ENCODE measurements at places on chromosomes 4 and X. TPM values are rescaled to one million over a fixed set of nuclear protein-coding genes. Genes with fewer than 3 reads are reported as not detected.

DNA sequence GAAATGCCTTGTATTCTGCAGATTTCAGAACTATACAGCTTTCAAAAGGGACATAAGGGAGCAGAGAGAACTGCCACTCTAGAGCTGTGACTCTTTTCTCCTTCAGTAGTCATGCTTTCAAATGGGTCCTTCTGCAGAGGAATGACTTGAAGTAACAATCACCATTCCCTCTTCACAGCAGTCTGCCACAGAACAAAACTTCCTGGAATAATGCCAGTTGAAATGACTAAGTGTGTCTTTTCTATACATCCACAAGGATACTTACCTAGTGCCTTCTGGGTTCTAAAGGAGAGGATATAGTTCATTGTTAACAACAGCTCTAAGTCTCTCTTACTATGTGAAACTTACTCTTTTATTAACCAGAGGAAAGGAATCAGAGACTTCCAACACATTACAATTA lies 515.4 kb upstream of the ATOH1 start:
- no peak overlapping the region for H3K27ac ChIP-seq
- H3K36me3 ChIP-seq: no peaks in the 10 kb centered on the region
- no peaks in the 10 kb centered on the region for H3K4me1 ChIP-seq
- H3K4me3 ChIP-seq: no peak overlapping the region
- no peak for DNase-seq

LEF1 gene
- total RNA-seq: 0.28 TPM

LRRC66 gene
- total RNA-seq: 0.16 TPM

DNA sequence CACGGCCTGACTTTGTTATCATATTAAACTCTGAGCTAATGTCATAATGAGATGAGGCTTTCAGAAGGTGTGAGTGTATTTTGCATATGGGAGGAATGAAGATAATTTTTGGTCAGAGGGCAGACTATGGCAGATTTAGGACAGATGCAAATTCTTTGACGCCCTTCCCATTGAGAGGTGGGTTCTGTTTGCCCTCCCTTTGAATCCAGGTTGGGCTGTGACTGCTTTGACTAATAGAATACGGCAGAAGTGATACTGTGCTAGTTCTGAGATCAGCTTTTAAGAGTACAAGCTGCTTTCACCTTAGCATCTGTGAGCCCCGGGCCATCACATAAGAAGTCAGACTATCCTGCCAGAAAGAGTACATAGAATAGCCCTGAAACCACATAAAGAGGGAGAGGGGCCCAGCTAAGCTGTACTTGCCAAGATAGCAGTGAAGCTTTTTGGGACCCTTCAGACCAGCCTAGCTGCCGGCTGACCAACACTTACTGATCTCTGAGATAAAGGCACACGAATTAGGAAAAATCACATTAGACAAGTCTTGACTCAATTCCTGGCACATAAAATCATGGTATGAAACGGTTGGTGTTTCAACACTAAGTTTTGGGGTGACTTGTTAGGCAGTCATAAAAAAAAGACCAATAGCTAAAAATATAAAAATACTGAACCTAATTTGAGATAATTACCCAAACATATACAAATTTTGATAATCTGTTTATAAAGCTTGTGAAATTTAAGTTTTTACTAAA lies 166.7 kb upstream of the SH3RF1 start:
- no peaks in the 10 kb centered on the region for H3K27me3 ChIP-seq
- H3K4me1 ChIP-seq: peaks cover 22% of the 10 kb centered on the region
- H3K36me3 ChIP-seq: no peaks in the 10 kb centered on the region
- no peak for DNase-seq
- no peak overlapping the region for H3K4me3 ChIP-seq
- peak overlapping the region; percentile 25 for H3K27ac ChIP-seq

- no peak overlapping the region for H3K27ac ChIP-seq
- H3K27me3 ChIP-seq: no peaks in the 10 kb centered on the region
- no peak overlapping the region for H3K4me3 ChIP-seq
These were observed 19.7 kb upstream of the PPP2R2C start for GRCh38 chr4:6492027-6492590.
